ENCODE measurements at places on chromosomes 2 and 18.

DNA sequence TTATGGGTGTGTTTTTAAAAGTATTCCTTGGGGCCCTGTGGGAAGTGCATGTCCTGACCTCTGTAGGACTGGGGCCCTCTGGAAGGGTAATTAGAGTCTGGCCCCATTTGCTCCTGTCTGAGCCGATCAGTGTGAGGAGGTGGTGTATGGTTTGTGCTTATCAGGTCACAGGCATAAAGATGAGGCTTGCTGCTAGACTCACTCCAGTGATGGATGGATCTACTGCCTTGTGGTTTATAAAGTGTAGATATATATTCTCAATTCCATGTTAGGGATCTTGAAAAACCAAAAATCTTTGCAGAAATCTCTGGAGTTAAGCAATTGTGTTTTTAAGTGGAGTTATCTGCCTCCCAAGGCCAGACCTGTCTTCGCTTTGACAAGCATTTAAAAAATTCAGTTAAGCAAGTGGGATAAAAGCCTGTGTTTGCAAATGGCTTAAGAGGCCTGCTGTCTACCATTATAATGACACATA is 182.4 kb downstream of the PTPRM start:
- DNase-seq = peak; percentile 45

GRCh38 chr2:163191372-163191771 is 352.8 kb upstream of the KCNH7 start:
- peak; percentile 64 for DNase-seq

GRCh38 chr2:86025229-86025820 is 80.4 kb downstream of the POLR1A start:
- DNase-seq = no peak

DNA sequence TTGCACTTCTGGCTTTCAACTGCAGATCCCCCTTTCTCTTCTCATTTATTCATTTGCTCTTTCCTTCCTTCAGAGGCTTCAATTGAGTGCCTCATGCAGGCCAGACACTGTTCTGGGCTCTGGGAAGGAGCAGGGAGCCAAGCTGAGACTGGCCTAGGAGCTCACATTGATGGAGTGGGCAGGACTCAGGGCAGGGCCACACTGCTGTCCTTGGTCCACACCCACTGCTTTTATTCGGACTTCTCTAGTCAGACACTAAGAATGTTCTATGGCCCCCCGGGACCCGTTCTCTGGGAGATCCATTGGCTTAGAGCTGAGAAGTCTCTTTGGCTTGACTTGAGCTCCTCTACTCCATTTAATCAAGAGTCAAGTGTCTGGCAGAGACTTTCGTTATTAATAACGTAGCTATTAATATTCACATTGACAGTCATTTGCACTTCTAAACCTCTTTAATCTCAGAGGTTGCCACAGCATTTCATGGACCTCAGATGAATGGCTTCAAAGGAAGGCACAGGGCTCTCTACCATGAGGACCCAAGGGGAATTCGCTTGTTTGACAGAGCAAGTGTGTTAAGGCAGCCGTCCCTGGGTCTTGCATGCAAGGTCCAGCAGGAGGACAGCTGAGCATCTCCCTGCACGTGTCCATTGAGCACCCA is 20.1 kb downstream of the SH3RF3 start:
- DNase-seq = no peak

DNA sequence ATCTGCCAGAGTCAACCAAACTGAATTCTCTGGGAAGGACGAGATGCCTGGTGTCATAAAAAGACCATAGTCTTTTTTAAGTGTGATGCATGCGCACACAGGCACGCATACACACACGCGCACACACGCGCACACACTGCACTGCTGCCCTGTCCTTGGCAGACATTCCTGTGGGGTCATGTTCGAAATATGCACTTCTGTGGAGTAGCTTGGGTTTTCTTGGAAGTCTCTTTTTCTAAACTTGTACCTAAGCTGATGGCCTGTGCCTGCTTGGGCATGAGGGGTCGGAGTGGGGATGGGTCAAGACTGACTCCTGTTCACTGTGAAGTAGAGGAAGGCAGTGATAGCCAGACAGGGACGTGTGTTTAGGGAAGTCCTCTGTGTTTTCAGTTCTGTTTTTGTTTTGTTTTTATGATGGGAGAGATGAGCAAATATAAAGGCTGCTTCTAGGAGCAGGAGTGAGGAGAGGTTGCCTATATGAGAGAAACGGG is 4.0 kb upstream of the RMC1 start:
- no peak for DNase-seq

- no peak for DNase-seq
Observed at GRCh38 chr2:177708660-177709444, 316.3 kb downstream of the AGPS start.

GRCh38 chr2:105460048-105460732 is 61.3 kb upstream of the FHL2 start:
- DNase-seq = no peak

GRCh38 chr18:32310101-32310500 is 120.3 kb downstream of the MEP1B start:
- DNase-seq = no peak

DNA sequence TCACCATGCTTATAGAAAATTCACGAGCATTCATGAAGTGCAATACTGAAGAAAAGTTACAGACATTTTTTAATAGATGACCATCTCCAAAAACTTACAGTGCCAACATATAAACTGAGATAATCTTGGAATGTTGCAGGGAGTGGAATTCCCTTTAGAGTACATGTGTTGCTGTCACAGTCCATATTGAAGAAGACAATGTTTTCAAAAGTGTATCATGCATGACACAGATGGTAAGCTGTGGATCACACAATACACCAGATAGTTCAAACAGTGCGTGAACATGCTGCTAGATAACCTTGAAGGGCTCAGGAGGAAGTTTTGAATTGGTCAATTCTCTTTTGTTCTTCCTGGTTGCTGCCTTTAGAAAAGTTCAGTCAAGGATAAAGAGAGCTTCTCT is 1644.3 kb upstream of the NXPH2 start:
- no peak for DNase-seq

DNA sequence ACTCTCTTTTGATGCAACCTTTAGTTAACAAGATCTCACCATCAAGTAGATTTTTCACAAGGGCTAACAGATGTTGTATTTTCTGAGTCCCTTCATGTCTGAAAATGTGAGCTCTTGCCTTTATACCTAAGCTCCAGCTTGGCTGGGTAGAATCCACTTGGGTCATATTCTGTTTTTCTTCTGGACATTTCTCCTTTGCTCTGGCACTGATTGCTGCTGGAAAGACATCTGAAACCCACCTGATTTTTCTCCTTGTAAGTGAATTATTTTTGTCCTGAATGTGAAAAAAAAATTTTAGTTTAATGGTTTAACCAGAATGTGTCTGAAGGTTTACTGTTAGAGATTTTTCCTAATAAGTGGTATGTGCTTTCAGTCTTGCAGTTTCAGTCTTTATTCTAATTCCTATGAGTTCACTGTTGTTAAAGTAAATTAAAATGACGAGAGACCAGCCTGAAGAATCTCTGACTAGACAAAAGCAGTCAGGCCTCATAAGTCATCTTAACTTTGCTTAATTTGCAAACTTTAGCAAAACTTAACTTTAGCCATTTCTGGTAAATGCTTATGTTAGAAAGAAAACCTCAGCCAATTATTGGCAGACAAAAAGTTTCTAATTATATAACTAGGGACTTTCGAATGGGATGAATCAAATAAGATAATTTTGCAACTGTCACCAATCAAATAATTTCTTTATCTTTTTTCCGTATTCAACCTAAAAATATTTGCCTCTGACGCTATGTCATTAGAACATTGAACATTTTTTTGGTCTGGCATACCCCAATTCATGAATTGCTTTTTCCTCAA is 70.8 kb downstream of the ACAA2 start:
- DNase-seq = no peak

DNA sequence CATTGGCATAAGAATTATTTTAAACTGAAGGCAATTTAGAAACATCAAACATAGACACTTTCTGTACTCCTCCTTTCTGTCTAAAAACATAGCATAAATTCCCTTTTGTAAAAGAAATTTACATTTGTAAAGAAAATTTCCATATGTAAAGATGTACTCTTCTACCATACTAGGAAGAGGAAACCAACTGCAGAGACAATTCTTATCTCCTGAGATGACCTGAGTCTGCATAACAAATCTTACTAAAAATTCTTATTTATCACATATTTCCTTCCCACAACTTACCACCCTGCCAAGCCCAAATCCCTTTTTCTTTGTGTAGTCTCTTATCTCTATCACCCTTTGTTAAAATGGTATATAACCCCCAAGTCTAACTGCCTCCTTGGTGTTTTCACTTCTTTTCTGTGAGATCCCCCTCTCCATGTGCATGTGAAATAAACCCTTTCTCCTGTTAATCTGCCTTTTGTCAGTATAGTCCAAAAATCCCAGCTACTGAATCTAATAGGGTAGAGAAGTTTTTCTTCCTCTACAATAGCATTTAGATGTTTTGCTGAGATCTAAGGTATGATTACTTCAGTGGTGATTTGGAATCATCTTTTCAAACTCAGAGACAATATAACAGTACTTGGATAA is 81.0 kb downstream of the CHN1 start:
- no peak for DNase-seq

DNA sequence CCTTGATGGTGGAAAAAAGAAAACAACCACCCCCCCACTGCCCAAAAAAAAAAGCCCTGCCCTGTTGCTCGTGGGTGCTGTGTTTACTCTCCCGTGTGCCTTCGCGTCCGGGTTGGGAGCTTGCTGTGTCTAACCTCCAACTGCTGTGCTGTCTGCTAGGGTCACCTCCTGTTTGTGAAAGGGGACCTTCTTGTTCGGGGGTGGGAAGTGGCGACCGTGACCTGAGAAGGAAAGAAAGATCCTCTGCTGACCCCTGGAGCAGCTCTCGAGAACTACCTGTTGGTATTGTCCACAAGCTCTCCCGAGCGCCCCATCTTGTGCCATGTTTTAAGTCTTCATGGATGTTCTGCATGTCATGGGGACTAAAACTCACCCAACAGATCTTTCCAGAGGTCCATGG is 28.0 kb downstream of the MAL start:
- DNase-seq = no peak

DNA sequence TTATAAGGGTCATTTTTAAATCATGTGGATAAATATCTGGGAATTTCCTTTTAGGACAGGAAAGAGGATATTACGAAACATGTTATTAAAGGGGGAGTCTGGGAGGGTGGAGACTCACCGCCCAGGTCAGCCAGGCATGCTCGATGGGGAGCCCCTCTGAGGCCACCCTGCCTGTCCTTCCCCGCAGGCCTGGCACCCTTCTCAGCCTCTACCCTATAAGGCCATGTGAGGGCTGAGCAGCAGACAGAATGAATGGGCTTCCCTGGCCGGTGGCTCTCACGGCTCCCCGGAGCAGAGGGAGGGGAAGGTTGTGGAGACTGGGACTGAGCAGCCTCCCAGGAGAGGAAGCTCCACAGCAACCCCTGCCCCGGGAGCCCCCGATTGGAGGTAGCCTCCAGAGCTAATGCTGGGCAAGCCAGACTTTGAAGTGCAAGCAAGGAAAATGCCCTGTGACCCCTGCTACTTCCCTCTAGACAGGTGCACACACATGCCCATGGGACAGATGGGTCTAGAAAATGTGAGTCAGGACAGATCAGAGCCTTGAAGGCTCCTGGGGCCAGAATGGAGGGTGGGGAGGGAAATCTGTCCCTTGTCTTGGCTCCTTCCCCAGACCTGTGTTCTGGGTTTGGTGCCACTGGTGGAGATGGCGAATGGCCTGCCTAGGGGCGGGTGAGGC is 13.2 kb upstream of the ARMC9 start:
- peak; percentile 56 for DNase-seq

DNA sequence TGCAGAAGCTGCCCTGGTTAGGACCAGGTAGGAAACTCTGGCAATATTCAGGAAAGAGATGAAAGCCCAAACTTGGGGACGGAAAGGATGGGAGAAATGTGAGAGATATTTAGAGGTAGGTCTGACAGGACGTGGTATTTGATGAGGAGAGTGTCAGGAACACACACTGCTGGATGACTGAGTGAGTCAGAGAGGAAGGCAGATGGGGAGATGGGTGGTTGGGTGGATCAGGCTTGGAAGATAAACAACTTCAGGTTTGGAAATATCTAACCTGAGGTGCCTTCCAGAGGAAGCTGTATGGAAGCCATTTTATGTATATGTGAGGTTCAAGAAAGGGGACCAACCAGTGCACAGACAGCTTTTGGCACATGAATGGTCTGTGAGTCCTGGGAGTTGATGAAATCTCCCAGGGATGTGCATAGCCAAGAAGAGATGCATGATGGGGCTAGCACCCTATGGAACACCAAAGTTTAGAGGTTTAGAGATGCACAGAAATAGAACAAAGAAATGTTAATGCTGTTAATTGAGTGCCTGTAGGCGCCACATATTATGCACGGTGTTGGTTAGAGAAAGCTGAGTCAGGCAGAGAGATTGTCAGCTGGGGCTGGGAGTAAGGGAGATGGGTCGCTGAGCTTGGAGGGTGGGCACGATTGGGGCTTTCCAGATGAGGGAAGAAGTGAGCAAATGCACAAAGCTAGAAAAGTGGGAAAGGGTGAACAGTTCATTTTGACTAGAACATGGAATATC is 101.0 kb downstream of the VIT start:
- no peak for DNase-seq

DNA sequence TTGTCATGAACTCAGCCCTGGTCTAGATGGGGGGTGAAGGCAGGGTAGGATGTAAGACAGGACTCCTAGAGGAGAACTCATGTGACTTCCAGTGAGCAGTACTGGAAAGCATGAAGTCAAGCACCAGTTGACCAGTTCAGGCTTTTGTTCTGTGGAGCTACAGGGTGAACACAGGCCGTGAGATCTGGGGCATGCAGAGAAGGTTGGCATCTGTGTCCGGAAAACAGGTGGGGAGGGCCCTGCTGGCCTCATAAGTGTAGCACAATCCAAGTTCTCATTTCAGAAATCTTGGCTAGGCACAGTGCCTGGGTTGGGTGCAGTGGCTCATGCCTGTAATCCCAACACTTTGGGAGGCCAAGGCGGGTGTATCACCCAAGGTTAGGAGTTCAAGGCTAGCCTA is 50.9 kb upstream of the SPATS2L start:
- no peak for DNase-seq

DNA sequence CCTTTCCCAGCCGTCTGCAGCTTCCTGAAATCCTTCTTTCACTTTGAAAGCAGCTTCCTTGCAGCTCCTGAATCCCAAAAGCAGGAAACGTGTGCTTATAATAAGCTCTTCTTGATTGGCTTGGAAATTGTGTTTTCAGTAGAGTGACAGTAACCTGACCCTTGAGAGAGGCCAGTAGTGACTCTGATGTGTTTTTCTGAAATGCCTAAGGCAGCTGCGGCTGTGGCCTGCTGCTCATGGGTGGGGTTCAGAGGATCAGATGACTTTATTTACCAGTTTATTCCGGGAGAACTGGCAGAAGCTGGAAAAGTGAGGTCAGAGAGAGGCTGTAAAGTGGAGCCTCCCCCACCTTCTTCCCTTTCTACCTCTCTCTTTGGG is 31.9 kb upstream of the RPIA start:
- DNase-seq = peak; percentile 88

DNA sequence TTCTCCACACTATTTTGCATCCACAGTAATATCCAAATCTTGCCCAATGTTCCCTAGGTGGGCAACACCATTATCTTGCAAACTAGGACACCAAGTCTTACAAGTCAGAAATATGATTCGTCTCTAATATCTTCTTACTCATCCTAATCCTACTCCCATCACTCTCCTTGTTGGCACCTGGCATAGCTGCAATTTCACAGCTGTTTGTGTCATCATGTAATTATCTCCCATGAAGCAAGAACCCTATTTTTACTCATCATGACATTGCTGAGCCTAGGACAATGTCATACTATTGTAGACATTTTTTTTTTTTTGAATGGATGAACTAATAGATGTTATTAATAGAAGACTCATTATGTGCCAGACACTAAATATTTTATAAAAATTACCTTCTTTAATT is 91.3 kb upstream of the CCDC141 start:
- no peak for DNase-seq

- no peak for DNase-seq
Observed at GRCh38 chr2:194714541-194714940, 942.5 kb upstream of the SLC39A10 start.

GRCh38 chr18:23703057-23703986 is 14.1 kb downstream of the LAMA3 start:
- DNase-seq = peak; percentile 80
